ENCODE measurements at places on chromosomes 1 and 21.

DNA sequence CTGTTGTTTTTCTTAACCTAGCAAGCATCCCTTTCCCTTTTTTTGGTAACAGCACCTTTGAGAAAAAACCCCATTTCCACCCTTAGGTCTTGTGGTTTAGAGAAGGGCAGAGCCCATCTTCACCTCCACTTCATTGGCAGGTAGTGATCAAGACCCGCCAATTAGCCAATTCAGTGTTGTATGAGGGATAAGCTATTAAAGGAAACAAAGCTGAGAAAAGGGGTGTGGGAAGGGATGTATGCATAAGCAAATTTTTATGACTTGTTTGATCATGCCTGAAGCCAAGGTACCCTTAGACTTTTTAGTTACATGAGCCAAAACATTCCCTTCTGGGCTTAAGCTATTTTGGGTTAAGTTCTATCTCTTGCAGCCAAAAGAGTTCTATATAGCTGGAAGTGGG is 3.6 kb upstream of the ZNF697 start:
- H3K36me3 ChIP-seq, result no peaks in the 10 kb centered on the region
- DNase-seq, result no peak
- H3K27ac ChIP-seq, result no peak overlapping the region

DNA sequence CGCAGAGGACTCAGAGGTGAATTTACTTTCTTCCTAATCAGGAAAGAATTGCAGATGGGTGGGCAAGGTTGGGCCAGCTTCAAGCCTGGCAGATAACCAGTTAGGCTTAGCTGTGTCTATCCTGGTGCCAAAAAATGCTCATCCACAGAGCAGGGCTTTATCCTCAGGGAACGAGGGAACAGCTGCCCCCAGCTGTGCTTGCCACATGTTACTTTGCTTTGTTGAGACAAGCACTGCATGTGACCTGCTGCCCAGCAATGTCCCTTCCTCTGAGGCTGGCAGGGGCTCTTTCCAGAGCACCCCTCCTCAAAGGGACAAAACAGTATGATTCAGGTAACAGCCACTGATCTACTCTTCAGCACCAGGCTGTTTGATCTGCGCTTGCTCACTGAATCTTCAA is 505.1 kb upstream of the USP24 start:
- no peaks in the 10 kb centered on the region for H3K27me3 ChIP-seq
- no peak overlapping the region for H3K27ac ChIP-seq
- DNase-seq, result peak; percentile 20
- H3K4me3 ChIP-seq, result no peak overlapping the region
- peaks cover 24% of the 10 kb centered on the region for H3K4me1 ChIP-seq

- DNase-seq, result no peak
- no peaks in the 10 kb centered on the region for H3K27me3 ChIP-seq
- no peaks in the 10 kb centered on the region for H3K36me3 ChIP-seq
- H3K4me1 ChIP-seq, result no peaks in the 10 kb centered on the region
These were observed 46.7 kb upstream of the MTR start for GRCh38 chr1:236748268-236748870.

- H3K4me3 ChIP-seq, result no peak overlapping the region
- H3K36me3 ChIP-seq, result no peaks in the 10 kb centered on the region
- no peaks in the 10 kb centered on the region for H3K27me3 ChIP-seq
- no peak overlapping the region for H3K27ac ChIP-seq
- no peaks in the 10 kb centered on the region for H3K4me1 ChIP-seq
These were observed 40.5 kb upstream of the RALGPS2 start for GRCh38 chr1:178684542-178685000.

DNA sequence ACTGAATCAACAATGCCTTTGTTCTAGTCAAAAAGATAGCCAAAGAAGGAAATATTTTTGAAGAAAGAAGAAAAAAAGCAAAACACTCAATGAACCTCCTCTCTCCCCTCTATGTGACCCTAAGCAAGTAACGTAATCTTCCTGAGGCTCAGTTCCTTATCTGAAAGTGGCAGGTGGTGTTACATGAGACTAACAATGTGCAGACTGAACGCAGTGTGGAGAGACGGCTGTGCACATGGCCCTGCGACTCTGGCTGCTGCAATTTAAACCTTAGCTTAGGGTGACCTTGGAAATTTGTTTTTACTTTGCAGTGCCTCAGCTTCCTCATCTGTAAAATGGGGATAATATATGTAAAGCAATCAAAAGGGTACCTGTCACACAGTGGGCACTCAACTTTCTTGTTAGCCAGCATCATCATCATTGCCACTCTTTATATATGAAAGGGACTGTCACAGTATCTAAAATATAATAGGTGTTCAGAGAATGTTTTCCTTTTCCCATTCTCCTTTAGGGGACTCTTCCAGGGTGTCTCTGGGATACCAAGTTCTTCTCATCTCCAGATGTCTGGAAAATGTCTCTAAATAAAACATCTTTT is 100.1 kb upstream of the JUN start:
- peak overlapping the region; percentile 45 for H3K27ac ChIP-seq
- H3K4me3 ChIP-seq, result no peak overlapping the region
- DNase-seq, result no peak
- no peaks in the 10 kb centered on the region for H3K36me3 ChIP-seq

- peaks cover 18% of the 10 kb centered on the region for H3K4me1 ChIP-seq
- H3K27ac ChIP-seq, result no peak overlapping the region
- H3K4me3 ChIP-seq, result no peak overlapping the region
- DNase-seq, result no peak
- no peaks in the 10 kb centered on the region for H3K36me3 ChIP-seq
- H3K27me3 ChIP-seq, result no peaks in the 10 kb centered on the region
These were observed 219.3 kb downstream of the ST6GALNAC3 start for GRCh38 chr1:76293831-76294230.

- no peak for DNase-seq
- no peaks in the 10 kb centered on the region for H3K27me3 ChIP-seq
- H3K36me3 ChIP-seq, result no peaks in the 10 kb centered on the region
- no peak overlapping the region for H3K27ac ChIP-seq
These were observed 36.4 kb upstream of the COL11A1 start for GRCh38 chr1:103144681-103145080.

DNA sequence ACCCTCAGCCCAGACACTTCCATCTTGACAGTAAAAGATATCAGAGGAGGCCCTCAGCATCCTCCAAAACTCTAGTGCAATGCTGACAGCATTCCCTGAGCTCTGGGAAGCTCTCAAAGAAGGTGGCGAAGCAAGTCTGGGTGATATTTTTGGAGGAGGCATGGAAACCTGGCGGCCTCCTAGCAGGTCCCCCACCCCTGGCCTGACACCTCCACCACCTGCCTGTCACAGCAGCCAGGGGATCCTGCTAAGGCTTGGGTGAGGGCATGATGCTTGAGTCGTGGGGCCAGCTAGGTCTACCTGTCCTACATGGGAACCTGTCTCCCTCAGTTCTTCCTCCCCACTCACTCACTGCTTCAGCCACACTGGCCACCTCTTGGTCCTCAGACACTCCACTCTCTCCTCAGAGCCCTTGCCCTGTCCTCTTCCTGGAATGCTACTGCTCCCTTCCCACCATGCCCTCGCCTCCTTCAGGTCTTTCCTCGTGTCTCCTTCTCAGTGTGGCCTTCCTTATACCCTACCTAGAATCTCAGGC is 8.5 kb downstream of the DHRS3 start:
- no peak overlapping the region for H3K27ac ChIP-seq
- H3K4me1 ChIP-seq, result peaks cover 46% of the 10 kb centered on the region
- no peaks in the 10 kb centered on the region for H3K27me3 ChIP-seq
- no peak overlapping the region for H3K4me3 ChIP-seq
- H3K36me3 ChIP-seq, result peaks cover 16% of the 10 kb centered on the region
- no peak for DNase-seq

GRCh38 chr1:200873671-200874397 is 1.1 kb downstream of the GPR25 start:
- no peak overlapping the region for H3K27ac ChIP-seq
- no peak for DNase-seq
- H3K27me3 ChIP-seq, result peaks cover 17% of the 10 kb centered on the region
- no peaks in the 10 kb centered on the region for H3K36me3 ChIP-seq

DNA sequence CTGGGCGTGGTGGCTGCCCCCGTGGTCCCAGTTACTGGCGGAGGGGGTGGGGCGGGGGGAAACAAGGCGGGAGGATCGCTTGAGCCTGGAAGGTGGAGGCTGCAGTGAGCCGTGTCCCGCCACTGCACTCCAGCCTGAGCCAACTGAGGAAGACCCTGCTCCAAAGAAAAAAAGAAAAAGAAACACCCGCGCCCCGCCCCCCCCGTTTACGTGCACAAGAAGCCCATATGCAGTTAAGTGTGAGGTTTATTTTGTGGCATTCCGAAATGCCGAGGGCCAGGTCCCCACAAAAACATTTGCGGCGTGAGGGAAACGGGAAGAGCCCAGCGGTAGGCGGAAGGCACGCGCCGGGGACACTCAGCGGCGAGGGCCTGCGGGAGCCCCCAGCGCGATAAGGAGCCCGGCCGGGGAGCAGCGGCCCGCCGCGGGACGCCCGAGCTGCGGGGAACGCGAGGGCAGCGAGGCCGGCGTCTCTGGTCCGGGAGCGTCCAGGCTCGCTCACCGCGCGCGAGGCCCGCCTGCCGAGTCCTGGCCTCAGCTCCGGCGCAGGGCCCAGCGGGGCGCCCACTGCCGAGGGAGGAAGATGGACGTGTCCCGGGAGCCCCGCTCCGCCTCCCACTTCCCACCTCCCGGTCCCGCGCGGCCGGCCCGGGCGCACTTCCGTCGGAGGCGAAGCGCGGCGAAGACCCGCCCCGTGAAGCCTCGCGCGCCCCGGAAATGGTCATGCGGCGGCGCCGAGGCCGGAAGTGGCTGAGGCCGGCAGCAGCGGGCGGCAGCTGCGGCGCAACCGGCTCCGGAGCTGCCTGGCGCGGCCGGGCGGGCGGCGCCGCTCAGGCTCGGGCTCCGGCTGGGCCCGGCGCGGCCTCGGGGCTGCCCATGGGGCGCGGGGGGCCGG is at the start of gene TRAPPC10:
Gene TRAPPC10 (plus strand): TSS at position 731 of the 895 bp plus-strand sequence. CDS start 185 bp downstream, outside the sequence.
- peak within 1 kb of the TSS; percentile 98 for H3K27ac ChIP-seq
- peak within 1 kb of the TSS; percentile 84 for H3K4me3 ChIP-seq
- no peaks in the 10 kb centered on the region for H3K36me3 ChIP-seq
- DNase-seq, result peak; percentile 84
- H3K27me3 ChIP-seq, result no peaks in the 10 kb centered on the region
- H3K4me1 ChIP-seq, result peaks cover 5% of the 10 kb centered on the region

- H3K36me3 ChIP-seq, result no peaks in the 10 kb centered on the region
- H3K27ac ChIP-seq, result no peak overlapping the region
- DNase-seq, result no peak
- no peaks in the 10 kb centered on the region for H3K27me3 ChIP-seq
- no peaks in the 10 kb centered on the region for H3K4me1 ChIP-seq
These were observed 90.1 kb downstream of the DMRTB1 start for GRCh38 chr1:53549287-53549686.

- H3K4me1 ChIP-seq, result peaks cover 67% of the 10 kb centered on the region
- no peaks in the 10 kb centered on the region for H3K36me3 ChIP-seq
- DNase-seq, result no peak
- H3K27me3 ChIP-seq, result no peaks in the 10 kb centered on the region
- H3K27ac ChIP-seq, result peak overlapping the region; percentile 75
- H3K4me3 ChIP-seq, result no peak overlapping the region
These were observed 142.9 kb downstream of the DHRS3 start for GRCh38 chr1:12475101-12475500.

GRCh38 chr1:43073490-43074230 is 98.4 kb downstream of the EBNA1BP2 start:
- H3K27ac ChIP-seq, result no peak overlapping the region
- no peaks in the 10 kb centered on the region for H3K36me3 ChIP-seq
- H3K27me3 ChIP-seq, result no peaks in the 10 kb centered on the region
- peaks cover 3% of the 10 kb centered on the region for H3K4me1 ChIP-seq

- no peaks in the 10 kb centered on the region for H3K36me3 ChIP-seq
- peaks cover 32% of the 10 kb centered on the region for H3K4me1 ChIP-seq
- H3K27me3 ChIP-seq, result no peaks in the 10 kb centered on the region
- H3K27ac ChIP-seq, result peak overlapping the region; percentile 67
- peak; percentile 55 for DNase-seq
These were observed 20.9 kb downstream of the USP48 start for GRCh38 chr1:21762022-21762404.

GRCh38 chr1:175130649-175131045 is 61.9 kb downstream of the KIAA0040 start:
- no peak overlapping the region for H3K27ac ChIP-seq
- H3K27me3 ChIP-seq, result no peaks in the 10 kb centered on the region
- DNase-seq, result no peak
- no peak overlapping the region for H3K4me3 ChIP-seq

- DNase-seq, result no peak
- peak overlapping the region; percentile 63 for H3K4me3 ChIP-seq
- H3K36me3 ChIP-seq, result no peaks in the 10 kb centered on the region
- peak overlapping the region; percentile 44 for H3K27ac ChIP-seq
These were observed 761 bp upstream of the UBE2J2 start for GRCh38 chr1:1274299-1274930.

- no peak overlapping the region for H3K27ac ChIP-seq
- DNase-seq, result peak; percentile 10
- H3K36me3 ChIP-seq, result no peaks in the 10 kb centered on the region
- no peaks in the 10 kb centered on the region for H3K27me3 ChIP-seq
- H3K4me3 ChIP-seq, result no peak overlapping the region
These were observed 45.0 kb upstream of the ADARB1 start for GRCh38 chr21:45029298-45029947.

DNA sequence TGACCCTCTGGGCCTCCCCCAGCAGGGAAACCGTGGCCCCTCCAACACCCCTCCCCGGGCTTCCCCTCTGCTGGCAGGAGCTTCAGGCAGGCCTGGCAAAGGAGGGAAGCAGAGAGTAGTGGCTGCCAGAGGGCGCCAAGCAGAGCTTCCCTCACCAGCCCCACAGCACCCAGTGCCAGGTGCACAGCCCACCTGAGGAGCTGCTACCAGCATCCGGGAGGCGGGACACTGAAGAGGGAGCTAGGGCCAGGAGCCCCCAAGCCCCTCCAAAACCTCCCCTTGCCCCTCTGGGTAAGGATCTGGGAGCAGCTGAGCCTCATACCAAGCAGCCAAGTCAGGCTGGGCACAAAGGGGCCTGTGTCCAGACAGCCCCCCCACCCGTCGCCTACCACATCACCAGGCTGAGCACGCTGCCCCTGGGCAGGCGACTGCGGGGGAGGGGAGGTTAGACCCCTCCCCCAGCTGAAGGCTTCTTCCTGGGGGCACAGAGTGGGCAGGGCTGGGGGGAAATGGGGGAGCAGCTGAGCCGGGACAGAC is 19.6 kb downstream of the CCDC24 start:
- no peak overlapping the region for H3K27ac ChIP-seq
- no peak for DNase-seq
- no peaks in the 10 kb centered on the region for H3K27me3 ChIP-seq
- H3K4me1 ChIP-seq, result no peaks in the 10 kb centered on the region
- H3K4me3 ChIP-seq, result no peak overlapping the region
- no peaks in the 10 kb centered on the region for H3K36me3 ChIP-seq

DNA sequence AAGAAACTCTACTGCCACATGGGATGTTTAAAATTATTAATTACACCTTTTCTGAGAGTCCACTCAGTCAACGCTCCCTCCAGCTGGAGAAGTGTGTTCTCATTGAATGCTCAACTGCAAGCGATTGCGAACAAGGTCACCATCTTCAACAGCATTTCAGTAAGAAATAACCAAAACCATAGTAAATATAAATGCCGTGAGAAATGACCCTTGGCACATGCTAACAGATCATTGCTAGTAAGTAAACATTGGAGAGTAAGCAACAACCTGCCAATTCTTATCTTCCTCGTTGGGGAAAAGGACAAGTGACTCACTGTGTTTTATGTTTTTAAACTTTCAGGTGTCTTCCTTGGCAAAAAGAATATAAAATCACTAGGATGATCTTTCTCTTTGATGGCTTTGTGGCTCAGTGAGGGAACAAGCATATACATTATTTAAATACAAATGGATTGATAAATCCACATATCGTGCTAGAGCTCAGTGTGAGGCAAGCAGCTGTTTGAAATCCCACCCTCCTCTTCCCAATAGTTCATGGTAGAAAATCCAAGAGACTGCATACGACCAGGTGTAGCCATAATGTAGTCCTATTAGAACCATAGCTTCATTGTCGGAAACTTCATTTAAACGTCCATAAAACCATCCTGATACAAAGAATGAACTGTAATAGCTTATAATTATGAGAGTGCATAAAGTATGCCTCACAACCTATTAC is 214.6 kb downstream of the GRIK1 start:
- no peaks in the 10 kb centered on the region for H3K27me3 ChIP-seq
- no peak overlapping the region for H3K4me3 ChIP-seq
- no peaks in the 10 kb centered on the region for H3K4me1 ChIP-seq

Measured in thyroid gland (tissue), 4 donors.